Calu3 (cell line): ENCODE measurements at places on chromosomes 5 and 9.

DNA sequence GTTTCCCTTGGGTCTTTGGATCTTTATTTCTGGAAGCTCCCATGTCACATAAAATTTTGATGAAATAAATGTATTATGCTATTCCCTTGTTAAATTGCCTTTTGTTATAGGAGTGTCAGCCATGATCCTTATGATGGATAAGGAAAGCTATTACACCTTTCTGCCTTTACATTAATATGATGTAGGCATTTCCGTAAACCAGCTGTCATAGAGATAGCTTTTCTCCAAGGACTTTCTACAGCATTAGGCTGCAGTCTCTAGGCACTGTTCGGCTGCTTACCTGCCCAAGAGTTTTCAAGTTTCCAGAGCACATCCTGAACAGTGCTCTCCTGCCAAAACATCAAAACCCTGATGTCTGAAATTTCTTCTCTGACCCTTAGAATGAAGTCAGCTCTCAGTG, 87.4 kb downstream of the HAPLN1 start:
- no peak for DNase-seq

- DNase-seq = no peak
These were observed 56.4 kb upstream of the LARP1 start for GRCh38 chr5:154698763-154699162.

GRCh38 chr5:143166661-143167420, 236.6 kb downstream of the NR3C1 start:
- DNase-seq = peak; percentile 58

- no peak for DNase-seq
These were observed 4.6 kb downstream of the TSLP start for GRCh38 chr5:111076091-111076490.

DNA sequence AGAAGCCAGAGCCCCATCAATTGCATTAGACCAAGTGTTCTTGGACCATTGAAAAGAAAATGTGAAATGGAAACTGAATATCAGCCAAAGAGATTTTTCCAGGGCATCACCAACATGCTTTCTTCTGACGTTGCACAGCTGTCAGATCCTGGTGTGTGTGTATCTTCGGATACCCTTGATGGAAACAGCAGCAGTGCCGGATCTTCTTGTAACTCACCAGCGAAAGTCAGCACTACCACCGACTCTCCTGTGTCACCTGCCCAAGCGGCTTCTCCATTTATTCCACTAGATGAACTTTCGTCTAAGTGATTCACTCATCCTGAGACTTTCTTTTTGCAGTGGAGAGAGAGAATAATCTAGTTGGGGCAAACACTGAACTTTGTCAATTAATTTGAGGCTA, 75.7 kb downstream of the PIP5K1B start:
- no peak for DNase-seq

GRCh38 chr5:177335701-177336065, 15.8 kb downstream of the LMAN2 start:
- no peak for DNase-seq

- no peak for DNase-seq
These were observed 50.4 kb downstream of the EPB41L4B start for GRCh38 chr9:109270441-109270840.

DNA sequence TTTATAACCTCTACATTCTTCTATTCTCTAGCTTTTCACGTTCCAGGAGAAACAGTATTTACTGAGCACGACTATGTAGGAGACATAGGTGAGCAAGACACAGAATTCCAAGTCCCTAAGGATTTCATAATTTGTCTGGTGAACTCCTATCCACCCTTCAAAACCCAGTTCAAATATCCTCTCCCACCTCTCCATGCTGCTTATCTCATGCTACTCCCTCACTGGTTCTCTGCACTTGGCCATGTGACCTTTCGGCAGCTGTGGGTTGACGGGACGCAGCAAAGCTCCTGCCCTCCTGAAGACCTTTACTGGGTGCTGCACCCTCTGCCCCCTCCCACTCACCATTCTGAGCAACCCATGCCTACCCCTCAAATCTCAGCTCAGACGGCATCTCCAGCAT, 173.2 kb downstream of the RGS3 start:
- DNase-seq = no peak

DNA sequence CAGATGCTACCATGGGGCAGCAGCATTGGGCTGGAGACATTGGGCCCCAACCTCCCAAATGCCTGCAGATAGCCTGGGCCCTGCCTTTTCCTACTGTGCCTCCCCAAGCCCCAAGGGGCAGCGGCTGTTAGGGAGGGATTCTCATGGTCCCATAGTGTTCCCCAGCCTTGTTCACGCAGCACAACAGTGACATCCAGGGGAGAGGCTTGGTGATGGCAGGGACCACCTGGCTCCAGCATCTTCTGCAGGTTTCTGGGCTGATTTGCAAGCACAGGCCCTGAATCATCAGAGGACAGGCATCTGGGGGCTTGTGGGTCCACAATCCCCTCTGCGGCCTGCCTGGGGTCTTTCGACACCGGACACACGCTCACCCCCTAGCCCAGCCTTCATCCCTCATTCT, 354.6 kb downstream of the SLIT3 start:
- DNase-seq = no peak

DNA sequence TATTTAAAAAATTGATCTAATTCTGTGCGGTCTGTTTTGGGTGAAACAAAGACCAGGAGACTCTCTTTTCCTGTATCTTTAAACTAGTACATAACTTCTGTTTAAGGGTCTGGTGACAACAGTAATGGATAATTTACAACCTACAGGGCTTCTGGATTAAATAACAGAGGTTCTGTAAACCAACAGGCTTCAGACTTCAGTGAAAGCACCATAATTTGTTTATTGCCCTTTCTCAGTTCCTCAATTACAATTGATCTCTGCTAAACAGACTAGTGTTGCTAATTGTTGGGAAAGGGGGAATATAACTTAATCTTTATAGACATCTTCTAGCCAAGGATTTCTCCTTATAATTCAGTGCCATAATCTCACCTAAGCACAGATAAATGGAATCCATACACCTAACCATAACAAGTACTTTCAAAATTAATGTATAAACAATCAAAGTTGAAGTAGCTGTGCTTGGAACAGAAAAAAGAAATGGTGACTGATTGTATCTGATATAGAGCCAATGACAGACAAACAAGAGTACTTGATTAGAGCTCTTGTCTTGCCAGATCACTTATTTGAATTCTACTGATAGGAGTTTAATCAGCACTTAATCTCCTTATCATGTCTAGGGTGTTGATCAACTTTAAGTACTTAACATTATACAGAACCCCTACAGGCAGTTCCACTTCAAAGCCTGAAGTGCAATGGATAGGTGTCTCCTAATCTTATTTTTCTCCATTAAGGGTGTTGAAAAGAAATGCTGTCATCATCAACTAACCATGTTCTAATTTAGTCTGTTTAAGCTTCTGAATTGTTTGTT, 536.0 kb downstream of the NR2F1-AS1 start:
- DNase-seq = no peak

DNA sequence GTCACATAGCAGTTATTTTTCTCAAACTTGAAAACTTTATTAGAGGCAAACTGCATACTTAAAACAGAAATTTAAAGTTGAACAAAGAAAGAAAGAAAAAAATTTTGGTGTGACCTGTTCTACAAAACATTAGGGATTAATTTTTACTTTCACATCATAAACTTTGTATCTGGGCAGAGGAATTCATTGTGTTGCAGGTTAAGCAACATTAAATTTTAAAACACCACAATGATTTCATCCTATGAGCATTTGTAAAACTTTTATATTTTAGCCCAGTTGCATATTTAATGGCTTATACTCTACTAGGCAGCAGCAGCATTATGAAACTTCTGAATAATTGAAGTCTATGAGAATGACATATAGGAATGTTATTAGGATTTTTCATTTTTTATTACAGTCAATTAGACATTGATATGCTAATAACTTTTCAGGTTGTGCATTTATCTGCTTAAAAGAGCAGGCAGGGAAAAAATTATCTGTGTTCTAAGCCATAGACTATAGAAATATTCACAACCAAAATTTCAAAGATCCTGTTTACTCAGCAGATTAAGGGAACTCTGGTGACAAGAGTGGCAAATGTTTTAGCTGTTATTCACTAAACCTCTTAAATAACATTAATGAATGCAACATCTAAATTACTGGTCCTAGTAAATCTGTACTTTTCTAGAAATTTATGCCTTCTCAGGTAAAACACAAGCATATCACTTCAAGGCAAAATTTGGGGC, 1088.5 kb upstream of the CDH6 start:
- no peak for DNase-seq

- no peak for DNase-seq
These were observed 17.7 kb downstream of the POU5F2 start for GRCh38 chr5:93723681-93724080.

- DNase-seq = no peak
These were observed 500 bp downstream of the URM1 start for GRCh38 chr9:128371630-128372117.

DNA sequence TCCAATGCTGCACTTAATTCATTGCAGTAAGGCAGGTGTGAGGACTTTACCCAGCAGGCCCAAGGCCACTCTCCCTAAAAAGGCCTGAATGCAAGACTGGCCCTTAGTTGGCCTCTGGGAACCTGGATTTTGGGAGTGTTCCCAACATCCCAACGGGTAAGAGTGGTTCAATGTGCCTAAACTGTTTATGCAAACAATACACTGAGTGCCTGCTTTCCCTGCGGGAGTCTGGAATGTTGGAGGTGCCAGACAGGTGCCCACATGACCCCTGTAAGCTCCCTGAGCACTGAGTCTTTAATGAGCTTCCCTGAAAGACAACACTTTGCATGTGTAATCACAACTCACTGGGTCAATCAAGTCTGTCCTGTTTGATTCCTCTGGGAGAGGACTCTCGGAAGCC, 37.4 kb downstream of the NSUN2 start:
- DNase-seq = no peak

GRCh38 chr5:43033841-43034590, 6.1 kb downstream of the ANXA2R start:
- DNase-seq = no peak

DNA sequence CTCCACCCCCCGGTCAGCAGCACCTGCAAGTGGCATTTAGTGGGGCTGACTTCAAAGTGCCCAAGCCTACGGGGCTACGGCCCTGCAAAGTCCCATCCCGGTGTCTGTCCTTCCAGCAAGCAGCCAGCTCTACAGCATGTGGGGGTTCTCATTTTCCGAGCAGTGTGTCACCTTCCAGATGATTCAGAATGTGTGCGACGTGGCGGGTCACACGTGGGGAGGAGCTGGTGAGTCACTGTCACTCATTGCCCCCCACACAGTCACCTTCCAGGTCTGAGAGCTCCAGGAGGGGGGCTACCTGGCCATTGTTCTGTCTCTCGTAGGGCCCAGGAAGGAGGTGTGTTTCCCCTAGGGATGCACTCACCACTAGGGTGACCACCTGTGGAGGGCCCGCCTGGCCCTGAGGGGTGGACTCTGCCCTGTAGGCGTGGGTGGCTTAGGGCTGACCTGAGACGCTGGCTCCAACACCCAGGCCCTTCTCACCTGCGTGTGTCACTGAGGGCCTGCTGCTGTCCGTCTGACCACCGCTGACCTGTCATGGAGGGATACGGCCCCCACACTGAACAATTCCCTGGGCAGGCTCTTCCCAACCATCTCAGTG, 70.2 kb downstream of the SEMA4D start:
- no peak for DNase-seq

- no peak for DNase-seq
These were observed 75.7 kb downstream of the NR6A1 start for GRCh38 chr9:124695280-124695890.

DNA sequence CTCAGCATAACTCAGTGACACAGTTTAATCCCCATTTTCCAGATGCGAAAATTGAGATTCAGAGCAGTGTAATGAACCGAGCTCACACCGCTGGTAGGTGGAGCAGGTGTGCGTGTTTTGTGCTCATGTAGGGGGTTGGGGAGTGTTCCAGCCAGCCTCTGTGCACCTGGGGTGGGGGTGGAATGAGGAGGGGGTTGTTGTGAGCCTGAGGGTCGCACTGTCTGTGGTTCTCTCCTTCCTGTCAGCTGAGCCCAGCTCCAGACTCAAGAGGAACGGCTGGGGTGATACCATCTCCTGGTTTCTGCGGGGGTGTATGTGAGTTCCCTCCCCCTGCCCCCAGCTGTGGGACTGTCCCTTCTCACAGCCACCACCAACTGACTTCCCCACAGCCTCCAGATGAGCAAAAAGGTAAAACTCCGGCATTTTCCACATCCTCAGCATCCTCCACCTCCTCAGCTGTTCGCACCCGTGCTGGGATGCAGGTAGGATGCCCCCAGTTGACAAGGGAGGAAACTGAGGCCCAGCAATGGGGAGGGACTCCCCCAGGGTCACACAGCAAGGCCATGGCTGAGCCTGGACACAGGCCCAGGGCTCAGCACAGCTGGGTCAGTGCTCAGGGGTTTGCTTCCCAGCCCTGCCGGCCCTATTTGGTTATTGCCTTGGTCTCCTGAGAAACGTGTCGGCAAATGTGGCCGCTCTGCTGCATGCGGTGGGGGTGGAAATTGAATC, 2.1 kb downstream of the SH2D3C start:
- no peak for DNase-seq

- no peak for DNase-seq
These were observed 174.9 kb upstream of the GPR151 start for GRCh38 chr5:146690880-146691355.

DNA sequence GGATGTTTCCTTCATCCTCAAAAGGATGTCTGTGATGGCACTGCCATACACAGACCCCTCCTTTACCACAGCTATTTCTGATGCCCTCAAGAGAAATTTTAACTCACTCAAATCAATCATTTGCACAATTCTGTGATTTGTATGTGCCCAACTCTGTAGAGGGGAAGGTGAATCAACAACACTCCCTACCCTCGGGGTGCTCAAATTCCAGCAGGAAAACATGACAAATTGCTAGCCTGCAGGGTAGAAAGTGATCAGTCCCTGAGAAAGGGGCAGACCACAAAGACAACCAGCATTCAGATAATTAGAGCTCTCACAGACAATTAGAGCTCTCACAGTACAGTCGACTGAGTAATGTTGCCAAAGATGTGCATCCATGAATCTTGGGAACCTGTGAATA, 45.3 kb upstream of the FOXE1 start:
- DNase-seq = no peak

DNA sequence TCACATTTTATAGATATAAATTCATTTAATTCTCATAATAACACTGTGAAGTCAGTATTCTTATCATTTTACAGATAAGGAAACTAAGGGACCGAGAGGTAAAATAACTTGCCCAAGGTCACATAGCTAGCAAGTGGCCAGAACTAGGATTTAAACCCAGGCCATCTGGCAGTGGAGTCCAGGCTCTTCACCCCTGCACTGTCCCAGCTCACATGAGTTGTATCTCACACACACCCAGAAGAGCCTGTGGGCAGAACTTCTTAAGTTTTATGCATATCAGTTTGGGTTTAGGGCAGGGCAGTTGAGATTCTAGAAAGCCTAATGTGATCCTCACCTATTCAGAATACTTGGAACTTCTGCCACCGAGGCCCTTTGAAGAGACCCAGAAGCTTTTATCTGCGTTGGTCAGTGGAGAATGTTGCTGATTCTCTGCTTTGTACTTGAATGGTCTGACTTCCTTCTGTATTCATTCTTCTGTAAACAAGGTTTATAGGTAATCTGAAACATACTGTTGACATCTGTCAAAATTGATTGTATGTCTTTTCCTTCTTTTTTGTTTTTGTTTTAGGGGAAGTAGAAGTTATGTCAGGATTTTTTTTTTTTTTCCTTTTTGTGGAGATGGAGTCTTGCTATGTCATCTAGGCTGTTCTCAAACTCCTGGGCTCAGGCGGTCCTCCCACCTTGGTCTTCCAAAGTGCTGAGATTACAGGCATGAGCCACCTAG, 75.8 kb downstream of the KIAA1958 start:
- DNase-seq = no peak
